CD4-positive, alpha-beta T cell treated with Interferon gamma for 1 hour (primary cell): ENCODE measurements at places on chromosomes 6 and 20.

DNA sequence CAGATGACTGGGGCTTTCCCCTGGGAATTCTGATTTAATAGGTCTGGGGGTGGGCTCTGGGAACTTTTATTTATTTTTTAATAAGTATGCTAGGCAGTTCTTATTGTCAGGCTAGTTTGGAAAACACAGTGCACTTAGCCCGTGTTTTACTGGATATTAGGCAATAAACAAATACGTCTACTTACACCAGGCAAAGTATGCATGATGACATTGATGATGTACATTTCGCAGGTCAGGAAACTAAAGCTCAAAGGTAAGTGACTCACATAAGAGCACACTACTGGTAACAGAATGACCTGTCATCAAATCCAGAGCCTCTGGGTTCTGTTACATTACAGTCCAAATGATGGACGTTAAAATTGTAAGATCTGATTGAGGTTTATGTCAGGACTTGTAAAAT, 144.4 kb upstream of the EXOC2 start:
- DNase-seq = no peak

DNA sequence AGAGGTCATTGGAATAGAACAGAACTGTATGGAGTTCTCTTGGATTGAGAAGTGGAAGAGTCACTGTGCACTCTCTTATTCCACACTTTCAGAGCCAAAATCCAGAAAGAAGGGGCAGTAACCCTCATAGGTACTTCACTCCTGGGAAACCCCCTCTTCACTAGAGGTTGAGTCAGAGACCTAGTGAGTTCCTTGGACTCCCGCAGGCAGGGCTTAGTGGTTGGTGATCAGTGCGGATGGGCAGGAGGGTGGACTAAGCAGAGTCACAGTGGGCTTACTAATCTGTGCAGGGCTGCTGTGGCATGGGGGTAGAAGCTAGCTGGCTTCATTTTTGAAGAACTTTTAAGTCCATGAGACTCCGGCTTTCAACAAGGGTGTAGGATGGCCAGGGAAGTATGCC, 95.0 kb upstream of the MLN start:
- no peak for DNase-seq

GRCh38 chr6:168291450-168291849, 28.1 kb downstream of the DACT2 start:
- DNase-seq = no peak

DNA sequence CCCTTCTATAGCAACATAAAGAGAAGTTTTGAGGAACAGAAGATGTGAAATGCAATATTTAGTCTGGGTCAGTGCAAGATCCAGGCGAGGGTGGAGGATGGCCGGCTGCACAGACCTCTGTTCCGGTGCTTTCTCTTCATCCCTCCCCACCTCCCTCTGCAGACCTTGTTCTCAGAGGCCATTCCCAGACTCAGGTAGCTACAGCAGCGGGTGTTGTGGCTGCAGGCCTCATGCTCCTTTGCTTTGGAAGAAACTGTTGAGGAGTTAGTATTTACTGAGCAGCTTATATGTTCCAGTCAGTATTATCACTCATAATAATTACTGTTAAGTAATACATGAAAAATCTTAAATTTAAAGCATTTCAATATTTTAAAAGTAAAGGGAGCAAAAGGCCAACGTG, 1.7 kb downstream of the BTN3A3 start:
- no peak for DNase-seq

DNA sequence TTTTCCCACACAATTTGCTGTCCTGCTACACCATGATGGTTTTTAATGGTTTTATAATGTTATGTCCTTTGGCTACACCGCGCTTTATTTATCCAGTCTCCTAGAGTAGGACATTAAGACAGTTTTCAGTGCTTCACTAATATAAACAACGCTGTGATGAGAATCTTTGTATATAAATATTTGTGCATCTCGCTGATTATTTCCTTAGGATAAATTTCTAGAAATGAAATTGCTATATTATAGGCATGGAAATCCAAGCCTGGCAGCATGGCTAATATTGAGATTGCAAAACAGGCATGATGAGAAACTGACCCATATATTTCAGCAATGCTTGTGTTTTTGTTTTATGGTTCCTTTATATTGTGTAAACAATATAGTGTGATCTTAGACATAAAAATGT, 81.4 kb upstream of the ATXN1 start:
- no peak for DNase-seq

- no peak for DNase-seq
These were observed 157.8 kb downstream of the MTHFD1L start for GRCh38 chr6:151023342-151023741.

GRCh38 chr6:37283671-37284151, 25.8 kb upstream of the TMEM217 start:
- no peak for DNase-seq

DNA sequence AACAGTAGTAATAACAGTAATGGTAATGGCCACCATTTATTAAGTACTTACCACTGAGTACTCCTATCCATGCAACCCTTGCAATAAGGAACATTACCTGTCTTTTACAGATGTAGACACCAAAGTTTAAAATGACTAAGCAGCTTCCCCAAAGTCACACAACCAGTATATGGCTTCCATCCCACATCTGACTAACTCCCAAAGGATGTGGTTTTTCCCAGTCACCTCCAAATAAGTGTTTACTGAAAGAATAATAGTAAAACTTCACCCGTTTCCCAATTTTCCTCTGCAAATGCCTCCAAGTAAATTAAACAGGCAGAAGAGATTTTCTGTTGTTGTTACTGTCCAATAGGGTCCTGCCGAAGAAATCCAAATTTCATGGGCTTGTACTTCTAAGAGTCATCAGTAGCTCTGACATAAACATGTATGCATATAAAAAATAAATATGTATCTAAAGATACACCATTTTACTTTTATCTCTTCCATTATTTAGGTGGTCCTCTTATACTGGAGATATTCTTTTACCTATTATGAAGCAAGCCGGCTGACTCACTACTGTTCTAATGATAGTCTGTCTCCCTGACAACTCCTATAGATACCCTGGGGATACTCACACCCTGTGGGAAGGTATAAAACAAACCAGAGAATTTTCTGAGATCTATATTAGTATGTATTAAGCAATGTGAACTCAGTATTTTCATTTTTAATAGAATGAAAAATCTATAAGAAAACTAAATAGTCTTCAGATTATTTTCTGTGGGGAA, 77.9 kb upstream of the ID4 start:
- DNase-seq = no peak

GRCh38 chr6:43817192-43817591, 47.2 kb downstream of the VEGFA start:
- DNase-seq = peak; percentile 43

- no peak for DNase-seq
These were observed 139.7 kb downstream of the SYNDIG1 start for GRCh38 chr20:24608926-24609667.

- no peak for DNase-seq
These were observed 8.5 kb downstream of the ACSS1 start for GRCh38 chr20:25049261-25050060.

DNA sequence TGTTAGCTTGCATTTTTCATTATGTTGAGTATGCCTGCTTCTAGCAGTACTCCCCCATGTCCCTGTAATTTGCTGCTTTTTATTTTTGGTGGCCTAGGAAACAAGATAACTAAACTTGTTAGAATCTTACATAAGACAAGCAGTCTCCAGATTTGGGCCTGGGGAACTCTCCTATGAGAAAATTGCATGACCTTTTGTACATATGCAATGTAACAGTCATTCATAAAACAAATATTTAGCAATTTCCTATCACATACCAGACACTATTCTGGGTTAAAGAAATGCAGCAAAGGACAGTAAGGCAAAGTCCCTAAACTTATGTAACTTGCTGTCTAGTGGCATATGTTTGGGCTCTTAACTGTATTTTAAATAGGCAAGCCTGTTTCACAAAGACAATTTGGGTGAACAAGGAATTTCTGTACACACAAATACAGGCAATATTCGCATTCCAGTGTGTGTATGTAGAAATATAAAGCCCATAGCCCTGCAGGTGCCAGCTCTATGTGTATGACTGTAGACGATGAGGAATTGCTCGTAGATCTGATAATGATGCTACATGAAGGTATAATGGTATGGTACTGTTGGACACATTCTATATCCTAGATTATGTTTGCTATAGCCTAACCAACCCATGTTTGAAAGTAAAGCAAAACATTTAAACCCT, 305.2 kb upstream of the CITED2 start:
- no peak for DNase-seq

DNA sequence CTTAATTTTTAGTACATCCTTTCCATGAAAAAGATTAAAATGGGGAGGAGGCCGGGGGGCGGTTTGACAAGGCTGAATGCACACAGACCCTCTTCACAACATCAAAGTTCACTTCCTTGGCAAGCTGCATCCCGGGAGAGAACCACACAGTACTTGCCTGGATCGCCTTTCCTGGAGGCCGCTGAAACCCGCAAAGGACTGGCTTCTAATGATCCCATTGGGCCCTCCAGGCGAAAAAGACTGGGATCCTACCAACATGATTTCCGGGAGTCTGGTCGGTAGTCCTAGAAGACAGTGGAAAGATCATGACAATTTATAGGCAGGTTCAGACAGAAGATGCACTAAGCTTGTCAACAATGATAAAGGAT, 60.2 kb downstream of the RIPOR2 start:
- DNase-seq = no peak

DNA sequence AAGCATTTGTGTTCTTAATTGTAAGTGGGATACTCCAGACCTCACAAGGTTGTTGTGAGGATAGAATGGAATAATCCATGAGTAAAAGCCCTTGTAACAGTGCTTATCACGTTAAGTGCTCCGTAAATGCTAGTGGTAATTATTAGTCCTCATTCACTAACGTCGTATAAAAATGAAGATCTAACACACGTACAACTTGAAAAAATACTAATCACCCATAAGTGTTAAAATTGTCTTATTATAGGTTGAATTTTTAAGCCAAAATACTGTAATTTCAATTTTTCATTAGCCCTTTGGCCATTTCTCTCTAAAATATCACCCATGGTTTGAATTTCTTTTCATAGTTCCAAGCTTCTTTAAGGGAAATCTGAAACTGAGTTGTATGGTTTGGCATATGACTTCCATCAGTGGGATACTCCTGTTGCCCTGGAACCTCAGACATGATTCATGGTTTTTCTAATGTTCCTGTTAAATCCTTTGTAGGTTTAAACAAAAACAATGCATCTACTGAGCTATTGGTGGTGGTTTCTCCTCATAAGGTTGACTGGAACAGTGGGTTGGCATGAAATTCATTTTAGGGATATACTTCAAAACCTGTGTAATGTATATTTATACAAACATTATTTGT, 19.1 kb downstream of the XRN2 start:
- DNase-seq = no peak

DNA sequence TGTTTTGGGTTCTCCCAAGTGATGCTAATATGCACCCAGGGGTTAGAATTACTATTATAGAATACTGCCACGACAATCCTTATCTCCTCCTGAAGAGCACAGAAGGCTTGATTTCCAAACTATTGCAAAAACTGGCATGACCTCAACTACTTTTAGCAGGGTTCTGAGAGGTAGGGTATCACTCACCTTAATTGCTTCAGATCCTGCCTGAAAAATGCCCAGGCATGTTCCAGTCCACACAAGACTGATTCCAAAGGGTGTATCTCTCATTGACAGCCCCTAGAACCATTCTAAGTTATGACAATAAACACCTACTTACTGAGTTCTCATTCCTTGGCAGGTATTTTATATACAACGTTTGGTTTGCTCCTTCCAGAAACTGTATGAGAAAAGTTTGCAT, 5.0 kb upstream of the DSE start:
- no peak for DNase-seq

GRCh38 chr6:84618836-84619235, 145.6 kb downstream of the TBX18 start:
- DNase-seq = no peak

GRCh38 chr6:53924277-53924676, 129.5 kb downstream of the LRRC1 start:
- DNase-seq = no peak

DNA sequence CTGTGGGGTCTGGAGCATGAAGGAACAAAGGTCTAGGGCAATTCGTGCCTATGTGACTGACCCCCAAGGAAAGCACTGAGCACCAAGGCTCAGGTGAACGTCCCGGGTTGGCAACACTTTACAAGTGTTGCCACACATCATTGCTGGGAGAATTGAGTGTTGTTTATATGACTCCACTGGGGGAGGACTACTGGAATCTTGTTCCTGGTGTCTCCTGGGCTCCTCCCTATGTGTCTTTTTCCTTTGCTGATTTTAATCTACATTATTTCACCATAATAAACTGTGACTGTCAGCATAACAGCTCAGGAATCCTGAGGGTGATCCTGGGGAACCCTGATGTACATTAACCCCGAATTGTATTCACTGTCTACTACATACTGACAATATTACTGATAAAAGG, 207.7 kb upstream of the BMP2 start:
- no peak for DNase-seq

- DNase-seq = no peak
These were observed 1.6 kb upstream of the BEND3 start for GRCh38 chr6:107116931-107117330.

DNA sequence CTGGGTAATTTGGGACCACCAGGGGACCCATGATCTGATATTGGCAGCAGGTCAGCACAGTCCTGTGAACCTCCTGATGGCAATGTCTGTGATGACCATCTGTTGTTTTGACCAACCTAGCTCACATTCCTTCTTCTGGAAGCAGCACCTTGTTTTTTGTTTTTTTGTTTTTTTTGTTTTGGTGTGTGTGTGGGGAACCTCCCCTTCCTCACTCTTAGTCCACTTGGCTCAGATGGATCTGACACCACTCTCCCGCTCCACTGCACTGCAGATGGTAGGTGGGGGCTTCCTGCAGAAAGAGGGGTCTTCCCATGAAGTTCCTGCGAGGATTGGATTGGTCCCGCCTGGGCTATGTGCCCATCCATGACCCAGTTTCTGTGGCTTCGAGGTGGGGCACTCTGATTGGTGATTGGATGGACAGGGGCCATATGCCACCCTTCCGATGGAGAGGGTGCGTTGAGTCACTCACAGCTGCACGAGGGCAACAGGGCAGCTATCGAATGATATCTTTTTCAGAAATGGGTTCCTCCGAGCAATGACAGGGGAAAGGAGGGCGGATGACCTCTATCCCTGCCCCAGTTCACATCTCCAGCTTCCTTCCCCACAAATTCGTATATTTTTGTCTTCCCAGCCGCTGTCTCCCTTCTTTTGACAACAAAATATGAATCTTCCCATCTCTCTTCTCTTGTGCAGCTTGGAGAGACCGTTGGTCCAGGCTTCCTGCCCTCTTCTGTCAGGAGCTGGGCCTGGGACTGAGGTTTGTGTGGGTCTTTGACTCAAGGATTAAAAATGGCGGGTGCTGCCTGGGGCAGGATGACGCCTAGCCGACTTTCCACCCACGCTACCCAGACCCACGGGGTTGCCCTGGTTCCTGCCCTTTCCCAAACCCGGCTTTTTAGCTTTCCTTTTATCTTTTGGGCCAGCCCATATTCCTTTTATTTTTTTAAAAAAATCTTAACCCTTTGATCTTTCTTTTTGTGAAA, 132.1 kb upstream of the KCNG1 start:
- no peak for DNase-seq

GRCh38 chr6:118786596-118787453, 107.1 kb upstream of the ASF1A start:
- no peak for DNase-seq

- no peak for DNase-seq
These were observed 86.7 kb downstream of the SLX4IP start for GRCh38 chr20:10521836-10522235.

- DNase-seq = no peak
These were observed 551.0 kb downstream of the HAO1 start for GRCh38 chr20:7389216-7389615.

- no peak for DNase-seq
These were observed 15.5 kb upstream of the MROH8 start for GRCh38 chr20:37194621-37195417.
